Right renal pelvis (tissue), 4 donors: ENCODE measurements at places on chromosomes 16 and 17. TPM values are rescaled to one million over a fixed set of nuclear protein-coding genes. Genes with fewer than 3 reads are reported as not detected.

DNA sequence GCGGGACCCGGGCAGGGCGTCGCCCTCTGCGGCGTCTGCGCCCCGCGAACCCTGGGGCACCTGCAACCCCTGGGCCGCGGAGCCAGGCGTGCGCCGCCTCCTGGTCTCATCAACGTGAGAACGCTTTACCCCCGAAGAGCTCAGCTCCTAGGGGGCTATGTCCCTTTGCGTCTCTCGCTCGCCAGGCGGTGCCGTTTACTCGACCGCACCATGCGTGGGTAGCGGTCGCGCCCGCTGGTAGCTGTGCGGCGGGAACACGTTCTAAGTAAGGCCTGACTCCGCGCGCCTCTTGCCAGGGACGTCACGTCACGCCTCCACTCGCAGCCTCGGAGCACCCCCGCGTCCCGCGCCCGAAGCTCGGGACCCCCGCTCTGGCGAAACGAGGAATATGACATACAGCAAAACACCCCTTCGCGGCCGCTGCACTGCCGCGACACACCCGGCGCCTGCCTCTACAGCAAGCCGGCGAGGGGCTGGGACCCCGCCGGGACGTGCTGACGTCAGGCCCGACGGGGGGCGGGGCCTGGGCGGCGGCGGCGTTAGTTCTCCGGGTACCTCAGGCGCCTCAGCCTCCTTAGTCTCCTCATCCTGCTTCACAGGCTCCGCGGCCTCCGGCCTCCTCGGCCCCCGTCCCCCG lies at the start of gene RAB11FIP3:
Gene RAB11FIP3, plus strand, starts transcription at position 568 of the 637 bp plus-strand sequence. CDS start 358 bp downstream, outside the sequence.
- DNase-seq = peak; percentile 71

- no peak for DNase-seq
Measured at GRCh38 chr16:53545433-53545832, 42.4 kb upstream of the AKTIP start.

GRCh38 chr17:44197980-44198720 lies 1.5 kb downstream of the ATXN7L3 start:
- DNase-seq = no peak

DNA sequence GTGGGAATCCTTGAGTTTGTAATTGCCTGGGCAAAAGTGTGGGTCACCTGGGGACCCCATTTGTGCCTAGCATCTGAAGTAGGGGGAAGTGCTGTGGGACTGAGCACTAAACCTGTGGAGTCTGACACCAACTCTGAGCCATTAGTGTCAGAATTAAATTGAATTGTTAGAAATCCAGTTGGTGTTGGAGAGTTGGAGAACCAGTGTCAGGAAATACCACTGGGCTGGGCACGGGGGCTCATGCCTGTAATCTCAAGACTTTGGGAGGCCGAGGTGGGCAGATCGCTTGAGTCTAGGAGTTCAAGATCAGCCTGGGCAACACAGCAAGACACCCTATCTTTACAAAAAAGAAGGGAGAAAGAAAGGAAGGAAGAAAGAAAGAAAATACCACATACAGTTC lies 67.5 kb upstream of the BRD7 start:
- DNase-seq = no peak

GRCh38 chr16:89111263-89111662 lies 17.6 kb downstream of the ACSF3 start:
- DNase-seq = no peak

DNA sequence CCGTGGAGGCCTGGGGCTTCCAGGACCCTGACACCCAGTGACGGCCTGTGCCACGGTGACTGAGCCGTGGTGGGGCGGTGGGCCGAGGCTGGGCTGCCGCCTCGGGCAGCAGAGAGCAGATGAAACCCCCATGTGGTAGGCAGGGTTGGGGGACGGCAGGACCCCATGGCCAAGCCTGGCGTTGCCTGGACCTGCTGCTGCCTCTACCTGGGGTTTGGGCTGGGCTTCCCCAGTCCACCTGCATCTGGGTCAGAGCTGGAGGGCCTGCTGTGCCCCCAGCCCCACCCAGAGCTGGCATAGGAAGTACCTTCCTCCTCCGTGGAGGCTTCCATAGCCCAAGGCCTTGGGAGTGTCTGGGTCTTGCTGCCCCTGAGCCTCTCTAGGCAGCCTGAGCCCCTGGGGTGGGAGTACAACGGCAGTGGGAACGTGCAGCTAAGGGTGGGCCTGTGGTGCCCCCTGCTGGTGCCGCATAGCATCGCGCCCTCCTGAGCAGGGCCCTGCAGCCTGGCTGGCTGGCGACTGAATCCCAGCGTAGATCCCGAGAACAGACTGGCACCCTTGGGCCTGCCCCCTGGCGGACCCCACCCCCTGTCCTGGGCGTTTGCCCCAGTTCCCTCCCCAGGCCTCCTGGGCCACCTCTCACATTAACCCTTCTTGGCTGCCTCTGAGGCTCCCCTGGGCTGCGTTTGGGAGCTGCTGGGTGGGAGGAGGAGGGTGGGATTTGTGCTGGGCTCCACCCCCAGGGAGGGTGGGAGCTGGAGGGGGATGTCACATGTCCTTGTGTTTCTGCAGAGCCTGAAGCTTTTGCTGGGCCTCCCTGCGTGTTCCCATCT lies 12.6 kb upstream of the ATP6V0C start:
- DNase-seq = peak; percentile 92

GRCh38 chr17:56678249-56679114 lies 85.0 kb downstream of the NOG start:
- no peak for DNase-seq

EPX gene
- 0.91 TPM for polyA plus RNA-seq

PSMD11 gene
- polyA plus RNA-seq = 97.9 TPM
